ENCODE measurements at places on chromosomes 4 and X.

- DNase-seq, result peak; percentile 32
These were observed 5.6 kb upstream of the ADD1 start for GRCh38 chr4:2837904-2838496.

GRCh38 chrX:132592880-132593279 lies 104.0 kb upstream of the MBNL3 start:
- DNase-seq, result no peak

DNA sequence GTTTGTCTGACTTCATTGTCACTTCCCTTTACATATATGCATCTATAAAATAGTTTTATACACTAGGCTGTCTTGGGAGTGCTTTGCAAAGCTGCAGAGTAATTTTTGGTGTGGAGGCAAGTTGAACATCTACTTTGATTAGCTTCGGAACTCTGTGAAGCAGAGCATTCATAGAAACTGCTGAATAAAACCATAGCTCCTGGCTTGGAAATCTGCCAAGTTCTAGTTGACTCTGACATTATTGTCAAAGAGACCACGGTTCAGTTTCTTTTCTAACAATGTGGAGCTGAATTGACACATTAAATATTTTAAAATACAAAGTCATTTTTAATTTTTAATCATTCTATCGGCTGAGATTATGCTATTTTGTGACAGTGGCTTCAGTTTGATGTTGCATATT lies 335.0 kb downstream of the BMPR1B start:
- DNase-seq, result no peak

- DNase-seq, result no peak
These were observed 58.1 kb upstream of the HOPX start for GRCh38 chr4:56739066-56739777.

- DNase-seq, result no peak
These were observed 129.0 kb downstream of the AFF2 start for GRCh38 chrX:148629434-148629833.

DNA sequence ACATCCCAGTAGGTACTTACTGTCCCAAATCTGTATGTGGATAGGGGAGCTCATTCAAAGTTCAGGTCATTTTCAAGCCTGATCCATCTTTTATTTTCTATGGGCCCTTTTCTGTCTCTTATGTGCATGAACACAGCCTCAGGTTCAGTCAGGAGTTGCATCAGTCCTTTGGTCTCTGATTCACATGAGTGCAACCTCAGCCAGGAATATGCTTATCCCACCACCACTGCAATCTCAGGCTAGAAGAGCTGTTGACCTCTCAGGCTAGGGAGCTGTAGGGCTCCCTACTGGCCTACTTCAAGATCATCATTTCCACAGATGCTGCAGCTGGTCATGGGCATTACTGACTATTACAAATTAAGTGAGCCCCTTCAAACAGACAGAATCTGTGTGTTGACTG lies 27.2 kb downstream of the AASDH start:
- no peak for DNase-seq

- no peak for DNase-seq
These were observed 39.5 kb downstream of the RAP1GDS1 start for GRCh38 chr4:98300706-98301105.

DNA sequence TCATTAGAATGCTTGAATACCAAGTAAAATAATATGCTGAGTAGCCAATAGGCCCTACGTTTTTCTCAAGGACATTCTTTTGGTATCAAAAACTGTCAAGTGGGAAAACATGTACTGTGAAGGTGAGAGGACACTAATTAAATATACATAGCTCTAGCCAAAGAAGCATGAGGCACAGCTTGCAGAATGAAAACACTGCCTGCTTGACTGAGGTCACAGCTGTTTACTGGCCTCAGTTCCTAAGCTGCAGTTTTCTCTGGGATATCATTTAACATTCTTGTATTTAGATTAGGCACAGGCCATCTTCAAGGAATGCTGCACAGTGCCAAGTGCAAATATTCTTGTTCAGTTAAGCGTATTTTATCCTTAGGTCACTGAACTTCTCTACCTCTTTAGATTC lies 78.6 kb downstream of the NAP1L3 start:
- no peak for DNase-seq

DNA sequence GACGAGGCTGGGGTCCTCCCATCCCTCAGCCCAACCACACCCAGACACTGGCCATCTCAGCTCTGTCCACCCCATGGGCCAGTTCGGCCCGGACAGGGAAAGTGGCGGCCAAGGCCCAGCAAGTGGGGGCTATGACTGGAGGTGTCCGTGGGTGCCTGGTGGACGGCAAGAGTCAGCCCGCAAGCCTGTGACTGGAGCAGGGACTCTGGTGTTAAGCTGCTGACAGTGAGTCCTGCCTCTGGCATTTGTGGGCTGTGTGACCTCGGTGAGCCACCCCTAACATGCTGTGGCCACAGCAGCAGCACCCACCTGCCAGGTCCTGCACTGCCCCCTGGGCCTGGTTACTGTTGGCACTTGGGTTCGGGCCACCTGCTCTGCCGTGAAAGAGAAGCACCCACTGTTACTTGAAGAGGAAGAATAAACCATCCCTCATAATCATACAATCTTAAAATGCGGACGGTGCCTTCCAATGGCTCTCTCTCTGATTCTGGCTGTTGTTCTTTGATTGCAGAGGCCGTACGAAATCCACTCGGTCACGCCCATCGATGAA lies 252.0 kb downstream of the EVC2 start:
- no peak for DNase-seq

DNA sequence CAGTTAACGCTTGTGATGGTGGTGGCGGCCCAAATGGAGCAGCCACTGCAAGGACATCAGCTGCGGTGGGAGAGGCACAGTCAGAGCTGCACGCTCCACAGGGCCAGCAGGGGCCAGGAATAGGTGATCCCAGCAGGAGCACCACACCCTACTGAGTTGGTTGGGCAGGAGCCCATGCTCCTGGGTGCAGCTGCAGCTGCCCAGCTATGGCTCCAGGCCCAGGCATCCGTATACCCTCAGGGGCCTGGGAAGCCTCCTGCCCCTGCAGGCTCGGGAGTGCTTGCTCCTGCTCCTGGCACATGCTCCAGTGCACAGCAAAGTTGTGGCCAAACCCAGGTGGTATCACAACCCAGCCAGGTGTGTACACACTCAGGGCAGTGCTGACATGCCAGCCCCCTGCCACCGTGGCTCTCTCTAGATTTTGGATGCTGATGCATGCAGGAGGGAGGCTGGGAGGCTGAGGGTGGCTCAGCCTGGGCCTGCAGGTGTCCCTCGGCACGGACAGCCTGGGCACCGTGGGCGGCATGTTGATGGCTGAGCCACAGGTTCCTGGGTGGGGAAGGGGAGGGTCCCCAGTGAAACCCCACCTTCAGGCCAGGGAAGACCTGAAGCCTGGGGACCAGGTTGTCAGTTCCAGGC lies 150.2 kb downstream of the CXXC4 start:
- no peak for DNase-seq

DNA sequence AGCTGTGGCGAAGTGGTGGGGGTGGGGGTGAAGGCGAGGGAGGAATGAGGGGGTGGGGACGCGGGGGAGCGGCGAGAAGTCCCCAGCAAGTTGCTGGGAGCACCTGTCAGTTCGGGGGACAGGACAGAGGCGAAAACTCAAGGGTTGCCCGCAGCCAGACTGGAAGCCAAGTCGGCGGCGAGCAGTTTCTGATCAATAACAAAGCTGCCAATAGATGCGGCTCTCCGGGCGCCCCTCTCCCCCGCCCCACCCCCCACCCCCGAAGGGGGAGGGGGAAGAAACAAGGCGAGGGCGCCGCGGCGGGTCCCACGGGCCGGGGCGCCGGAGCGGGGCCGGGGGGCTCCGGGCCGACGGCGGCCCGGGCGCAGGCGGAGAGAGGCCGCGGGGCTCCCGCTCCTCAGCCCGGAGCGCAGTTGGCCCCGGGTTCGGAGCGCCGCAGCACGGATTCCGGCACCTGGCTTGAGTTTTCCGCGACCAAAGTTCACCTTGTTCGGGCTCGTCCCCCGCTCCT lies 379 bp downstream of the PDGFC start:
- DNase-seq, result no peak

- no peak for DNase-seq
These were observed 115.8 kb downstream of the PPARGC1A start for GRCh38 chr4:23773884-23774636.

- no peak for DNase-seq
These were observed 1.4 kb downstream of the ARHGEF6 start for GRCh38 chrX:136779346-136779781.

DNA sequence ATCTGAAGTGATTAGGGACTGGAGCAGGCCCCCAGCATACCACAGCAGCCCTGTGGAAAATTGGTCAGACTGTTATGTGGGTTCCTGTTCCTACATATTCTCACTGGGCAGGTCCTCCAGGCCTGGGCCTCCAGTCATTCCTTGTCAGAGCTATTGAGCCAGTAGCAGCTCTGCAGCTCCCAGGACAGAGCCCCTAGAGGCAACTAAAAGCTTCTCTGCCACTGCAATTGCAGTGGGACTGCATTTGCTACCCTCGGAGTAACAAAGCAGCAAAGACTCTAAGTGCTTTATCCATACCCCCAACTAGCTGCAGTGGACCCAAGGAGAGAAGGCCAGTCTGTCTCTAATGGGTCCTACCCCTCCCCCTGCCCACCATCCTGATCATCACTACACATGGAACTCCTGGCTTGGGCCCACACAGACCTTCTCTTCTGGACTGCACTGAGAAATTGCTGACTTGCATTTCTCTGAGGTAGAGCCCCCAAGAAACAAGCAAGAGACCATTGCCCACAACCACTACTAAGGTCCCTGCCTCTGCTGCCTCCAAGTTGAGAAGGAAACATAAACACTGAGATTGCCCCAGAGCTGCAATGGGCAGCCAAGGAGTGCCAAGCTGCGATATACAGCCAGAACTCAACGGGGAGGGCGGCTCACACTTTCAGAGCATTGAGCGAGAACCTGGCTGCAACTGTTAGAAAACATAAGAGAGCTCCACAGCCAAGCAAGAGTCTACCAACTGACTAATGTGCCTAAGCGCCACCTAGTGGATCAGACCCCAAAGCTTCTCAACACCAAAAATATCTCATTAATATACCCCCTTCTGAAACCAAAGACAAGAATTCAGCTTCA lies 738.7 kb upstream of the NDST4 start:
- DNase-seq, result no peak

- DNase-seq, result no peak
These were observed 63.5 kb downstream of the NELFA start for GRCh38 chr4:1945124-1945895.

DNA sequence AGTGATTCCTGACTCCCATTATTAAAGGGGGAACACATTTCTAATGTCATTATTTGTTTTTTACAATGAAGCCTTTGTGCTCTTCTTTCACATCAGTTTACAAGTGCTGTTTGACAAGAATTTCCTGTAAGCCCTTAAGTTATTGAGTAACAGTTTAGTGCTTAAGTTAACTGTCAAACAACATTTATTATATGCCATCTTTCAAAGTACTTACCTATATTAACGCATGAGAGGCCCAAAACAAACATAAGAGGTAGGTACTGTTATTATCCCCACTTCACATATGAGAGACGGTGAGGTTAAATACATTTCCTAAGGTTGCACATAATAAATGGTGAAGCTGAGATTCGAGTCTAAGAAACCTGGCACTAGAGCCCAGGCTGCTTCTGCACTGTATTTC lies 56.0 kb upstream of the MAGED1 start:
- DNase-seq, result no peak

- DNase-seq, result no peak
These were observed 4.0 kb downstream of the GRIA3 start for GRCh38 chrX:123188081-123188480.

DNA sequence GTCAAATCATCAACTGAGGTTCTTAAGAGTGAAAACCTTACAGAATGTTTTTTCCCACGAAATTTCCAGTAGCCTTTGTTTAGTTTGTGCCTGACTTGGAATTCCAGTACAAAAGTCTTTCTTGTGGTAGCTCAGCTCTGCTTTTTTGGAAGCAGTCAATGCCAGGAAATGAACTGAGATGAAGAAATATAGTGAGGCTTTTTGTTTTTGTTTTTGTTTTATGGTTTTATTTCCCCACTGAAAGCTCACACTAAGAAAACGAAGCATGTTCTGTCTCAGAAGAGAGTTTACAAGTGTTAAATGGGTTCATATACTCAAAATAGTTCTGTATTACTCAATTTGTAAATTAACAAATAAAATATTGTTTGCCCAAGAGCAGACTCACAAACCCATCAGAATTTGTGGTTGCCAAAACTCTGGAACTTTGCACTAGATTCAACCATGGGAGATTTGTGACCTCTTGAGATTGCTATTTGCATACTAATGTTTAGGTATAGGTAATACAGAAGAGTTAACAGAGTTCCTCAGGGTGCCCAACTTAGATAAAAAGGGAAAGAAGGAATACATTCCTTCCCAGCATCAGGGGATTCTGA lies 1060.8 kb downstream of the FAT4 start:
- no peak for DNase-seq

DNA sequence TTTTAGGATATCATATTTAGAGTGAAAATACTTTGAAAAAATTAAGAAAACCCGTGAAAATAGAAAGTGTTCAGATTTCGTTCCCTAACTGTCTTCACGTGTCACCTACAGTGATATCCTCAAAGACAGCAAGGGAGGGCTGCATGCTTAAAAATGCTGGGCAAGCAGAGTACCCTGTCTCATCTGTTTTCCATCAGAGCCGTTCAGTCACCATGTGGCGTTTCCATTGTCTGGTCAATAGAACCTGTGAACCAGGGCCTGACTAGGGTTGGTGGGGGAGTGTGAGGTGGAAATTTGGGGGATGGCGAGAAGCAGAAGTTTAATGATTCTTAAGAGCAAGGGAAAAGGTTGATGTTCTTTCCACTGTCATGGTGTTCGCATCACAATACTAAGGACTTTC lies 173.9 kb downstream of the BMPR1B start:
- DNase-seq, result no peak

DNA sequence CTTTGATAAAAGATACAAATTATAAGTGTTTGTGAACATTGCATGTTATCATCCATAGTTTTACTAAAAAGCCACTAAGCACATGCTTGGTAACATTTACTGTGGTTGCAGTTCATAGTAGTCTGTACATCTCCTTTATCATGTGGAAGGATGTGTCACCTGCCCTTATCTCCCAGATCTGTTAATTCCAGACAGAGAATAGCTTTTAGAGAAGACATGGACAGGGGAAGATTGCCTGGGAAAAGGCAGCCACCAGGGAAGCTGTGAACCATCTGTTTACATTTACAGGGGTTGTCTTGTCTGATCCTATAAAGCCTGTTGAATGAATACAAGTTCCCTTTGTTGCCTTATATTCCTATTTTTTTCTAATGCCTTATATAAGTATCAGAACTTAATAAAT lies 396.0 kb downstream of the FAT4 start:
- DNase-seq, result no peak

- DNase-seq, result no peak
These were observed 69.7 kb upstream of the DCLK2 start for GRCh38 chr4:150008546-150008945.

GRCh38 chr4:13285336-13285735 lies 198.8 kb downstream of the RAB28 start:
- no peak for DNase-seq

Data from osteocyte (in vitro differentiated cells).